Mucosa of descending colon (tissue), 3 donors: ENCODE measurements at places on chromosomes 1 and 21.
A peak's percentile ranks its signal among the peaks of the same experiment; 100 is the strongest.

DNA sequence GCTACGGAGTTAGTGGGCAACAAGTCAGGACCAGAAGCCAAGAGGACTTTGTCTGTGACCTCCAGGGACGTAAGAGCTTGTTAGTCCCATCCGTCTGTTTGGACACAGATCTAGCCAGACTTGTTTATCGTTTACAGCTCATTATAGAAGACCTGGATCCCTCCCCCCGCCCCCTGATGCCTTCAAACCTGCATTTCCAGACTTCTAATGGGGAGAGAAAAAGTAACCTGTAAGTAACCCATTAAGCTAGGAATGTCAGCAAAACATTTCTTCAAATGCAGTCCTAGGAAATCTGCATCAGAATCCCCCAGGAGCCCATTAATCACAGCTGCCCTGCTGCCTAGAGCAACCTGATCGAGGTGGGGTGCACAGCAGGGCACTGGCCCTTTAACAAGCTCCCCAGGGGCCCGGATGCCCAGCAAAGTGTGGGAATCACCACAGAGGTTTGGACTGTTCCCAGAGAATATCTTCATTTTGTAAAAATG lies 1.4 kb upstream of the MAD2L2 start:
- no peak for DNase-seq

DNA sequence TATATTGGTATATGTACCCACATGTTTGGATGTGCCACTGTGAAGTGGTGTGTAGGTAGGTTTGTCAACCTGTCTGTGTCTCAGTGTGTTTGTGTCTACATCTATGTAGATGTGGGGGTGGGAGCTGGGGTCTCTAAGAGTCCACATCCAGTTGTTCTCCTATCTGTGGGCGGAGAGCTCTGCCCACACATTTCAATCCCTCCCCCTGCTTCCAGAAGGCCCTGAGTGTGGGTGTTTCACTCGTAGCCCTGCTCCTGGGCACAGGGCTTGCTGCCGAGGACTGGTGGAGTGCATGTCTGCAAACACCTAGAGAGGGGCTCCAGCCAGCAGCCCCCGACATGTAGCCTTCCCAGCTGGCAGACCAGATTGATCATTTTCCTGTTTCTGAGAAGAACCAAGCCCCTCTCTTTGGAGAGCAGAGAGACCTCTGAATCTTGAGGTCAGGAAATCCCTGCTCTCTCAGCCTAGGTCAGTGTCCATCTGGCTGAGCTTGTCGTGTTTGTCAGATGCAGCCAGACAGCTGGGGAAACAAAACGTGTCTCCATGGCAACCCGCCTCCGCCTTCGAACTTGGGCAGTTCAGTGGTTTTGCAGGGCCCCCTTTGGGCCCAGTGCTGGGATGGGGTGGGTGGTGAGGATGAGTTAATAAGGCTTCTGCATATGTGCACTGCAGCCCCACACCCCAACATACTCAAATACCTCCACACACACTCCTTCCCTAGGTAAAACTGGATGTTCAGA lies 31.2 kb upstream of the SYNC start:
- DNase-seq: peak; percentile 33

- no peak for DNase-seq
Observed at GRCh38 chr21:32137931-32138330, 140.9 kb downstream of the MIS18A start.

DNA sequence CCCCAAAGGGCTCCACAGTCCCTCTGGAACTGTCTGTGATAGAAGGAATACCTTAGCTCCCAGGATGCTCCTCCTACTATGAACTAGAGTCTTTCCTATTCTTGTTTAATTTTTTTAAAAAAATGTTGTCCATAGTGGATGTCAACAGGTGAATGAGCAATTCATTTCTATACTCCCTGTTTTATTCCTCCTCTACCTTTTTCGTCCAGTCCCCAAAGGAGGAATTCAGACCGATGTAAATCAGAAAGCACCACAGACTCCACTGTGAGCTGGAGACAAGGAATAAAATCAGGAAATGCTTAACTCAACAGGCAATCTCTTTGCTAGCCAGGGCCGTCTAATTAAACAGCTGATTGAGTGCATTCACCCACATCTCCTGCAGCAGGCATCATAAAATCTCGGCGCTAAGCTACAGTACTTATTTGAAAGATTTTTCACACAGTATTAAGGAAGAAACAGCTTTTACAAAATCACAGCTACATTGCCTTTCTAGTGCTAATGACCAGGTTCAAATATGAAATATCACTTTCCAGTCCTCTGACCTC lies 381.6 kb downstream of the SIPA1L2 start:
- DNase-seq: no peak

DNA sequence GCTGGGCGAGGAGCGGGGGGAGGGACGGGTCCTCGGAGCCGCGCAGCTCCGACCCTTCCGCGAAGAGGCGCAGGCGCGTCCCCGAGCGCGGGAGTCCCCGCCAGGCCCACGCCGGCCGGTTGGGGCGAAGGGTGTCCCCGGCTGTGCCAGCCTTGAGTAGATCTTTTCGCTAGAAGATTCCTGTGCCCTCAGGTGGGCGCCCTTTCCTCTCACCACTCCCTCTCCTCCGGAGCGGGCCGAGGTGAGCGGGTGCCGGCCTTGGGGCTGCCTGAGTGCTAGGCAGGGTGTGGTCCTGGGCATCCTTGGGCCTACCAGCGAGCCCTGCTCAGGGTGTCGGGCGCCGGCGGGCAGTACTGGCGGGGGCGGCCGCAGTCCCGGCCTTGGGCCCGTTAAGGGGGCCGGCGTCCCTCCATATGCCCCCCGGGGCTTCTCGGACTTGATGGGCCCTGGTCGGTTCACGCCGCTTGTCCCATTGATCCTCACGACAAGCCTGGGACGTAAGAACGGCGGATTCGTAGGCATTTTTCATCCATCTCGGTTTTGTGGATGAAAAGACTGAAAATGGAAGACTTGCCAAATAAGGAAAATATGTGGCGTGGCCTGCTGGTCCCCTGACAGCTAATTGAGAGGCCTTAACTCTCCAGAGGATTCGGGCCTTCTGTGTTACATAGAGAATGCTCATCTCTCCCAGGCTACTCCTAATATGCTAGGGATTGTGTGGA lies 712 bp downstream of the DEGS1 start:
- peak; percentile 80 for DNase-seq

GRCh38 chr1:121566346-121566745 lies 381.6 kb downstream of the SRGAP2C start:
- no peak for DNase-seq

DNA sequence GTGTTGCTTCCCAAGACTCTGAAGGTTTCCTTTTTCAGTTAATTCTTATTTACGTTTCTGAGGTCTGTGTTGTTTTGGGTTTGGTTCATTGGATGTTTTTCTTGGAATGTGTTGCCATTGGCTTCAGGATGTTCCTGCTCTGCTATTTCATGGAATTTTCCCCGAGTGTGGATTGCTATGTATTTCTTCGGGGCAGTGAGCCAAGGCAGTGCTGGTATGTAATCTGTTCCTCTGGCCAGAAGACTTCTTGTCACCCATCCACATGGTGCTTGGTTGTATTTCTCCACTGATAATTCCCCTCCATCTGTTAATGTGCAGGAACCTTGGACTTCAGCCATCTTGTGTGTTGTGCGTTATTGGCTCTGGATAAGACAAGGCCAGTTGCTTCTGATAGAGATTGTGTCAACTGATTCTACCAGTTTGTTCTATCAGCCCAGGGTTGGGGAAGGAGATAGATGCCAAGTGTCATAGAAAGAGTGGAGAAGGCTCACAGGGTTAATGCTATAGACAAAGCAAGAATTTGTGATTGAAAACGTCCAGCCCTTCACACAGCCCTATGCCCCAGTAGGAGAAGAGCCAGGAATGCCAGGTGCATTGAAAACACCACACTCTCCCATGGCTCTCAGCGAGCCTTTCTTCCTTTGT lies 505.2 kb downstream of the PLPP3 start:
- peak; percentile 57 for DNase-seq

DNA sequence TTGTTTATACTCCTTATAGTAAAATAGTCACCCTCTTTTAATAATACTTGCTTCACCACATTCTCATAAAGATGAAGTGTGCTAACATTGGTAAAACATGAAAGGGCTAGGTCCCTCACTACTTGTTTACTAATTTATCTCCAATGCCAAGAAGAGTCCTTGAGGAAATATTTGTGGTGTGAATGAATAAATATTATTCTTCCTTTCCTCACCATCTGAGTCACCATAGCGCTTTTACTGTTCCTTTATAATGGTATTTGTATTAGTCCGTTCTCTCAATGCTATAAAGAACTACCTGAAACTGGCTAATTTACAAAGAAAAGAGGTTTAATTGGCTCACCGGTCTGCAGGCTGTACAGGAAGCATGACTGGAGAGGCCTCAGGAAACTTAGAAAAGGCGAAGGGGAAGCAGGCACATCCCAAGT lies 222.8 kb upstream of the ZRANB2 start:
- no peak for DNase-seq

GRCh38 chr1:98388441-98388840 lies 273.1 kb upstream of the SNX7 start:
- no peak for DNase-seq

DNA sequence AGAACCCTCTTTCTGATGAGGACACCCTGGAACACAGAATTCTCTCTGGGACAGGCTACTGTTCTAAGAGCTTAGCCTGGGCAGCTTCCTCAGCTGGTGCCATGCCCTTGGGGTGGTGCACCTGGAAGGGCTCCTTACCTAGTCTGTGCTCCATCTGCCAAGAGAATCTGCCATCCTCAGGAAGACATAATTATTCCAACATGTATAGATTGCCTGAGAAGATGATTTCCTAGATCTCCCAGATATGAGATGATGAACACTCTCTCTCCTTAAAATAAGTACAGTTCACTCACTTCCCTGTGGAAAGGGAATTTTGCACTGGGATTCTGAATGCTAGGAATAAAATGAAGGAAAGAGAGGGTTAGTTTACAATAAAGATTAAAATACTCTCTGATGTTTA lies 87.6 kb downstream of the NENF start:
- DNase-seq: no peak

DNA sequence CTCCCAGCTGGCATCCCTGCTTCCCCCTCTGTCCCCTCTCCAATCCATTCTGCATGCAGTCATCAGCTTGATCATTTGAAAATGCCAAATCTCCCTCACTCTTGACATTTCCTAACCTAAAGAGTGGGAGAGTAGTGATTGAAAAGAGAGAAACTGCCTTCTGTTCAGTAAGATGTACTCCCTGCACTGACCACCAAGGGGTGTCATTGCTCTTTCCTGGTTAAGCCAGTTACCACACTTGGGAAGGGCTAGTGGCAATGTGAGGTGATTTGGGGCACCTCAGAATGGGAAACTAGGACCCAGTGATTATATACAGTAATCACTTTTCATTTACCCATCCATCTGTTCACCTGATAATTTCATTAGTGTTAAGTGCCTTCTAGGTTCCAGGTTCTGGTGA lies 6.9 kb upstream of the TMEM269 start:
- no peak for DNase-seq

DNA sequence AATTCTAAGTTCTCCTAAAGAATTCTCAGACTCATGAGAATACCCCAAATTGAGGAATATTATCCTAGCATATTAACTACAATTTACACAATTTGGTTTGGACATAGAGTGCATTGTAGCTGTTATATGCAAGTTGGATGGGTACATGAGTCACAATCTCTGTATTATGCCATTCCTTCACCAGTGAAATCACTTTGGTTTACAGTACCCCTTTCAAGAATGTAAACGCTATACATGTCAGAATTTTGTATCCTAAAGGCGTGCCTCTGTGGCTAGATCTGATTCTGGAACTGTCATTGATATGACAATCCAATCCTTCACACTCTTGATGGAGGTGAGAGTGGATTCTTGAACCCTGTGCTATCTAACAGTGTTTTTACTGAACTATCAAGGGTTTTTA lies 6.7 kb upstream of the IL10RB start:
- DNase-seq: no peak

GRCh38 chr1:1122078-1122811 lies 6.4 kb upstream of the C1orf159 start:
- peak; percentile 89 for DNase-seq

DNA sequence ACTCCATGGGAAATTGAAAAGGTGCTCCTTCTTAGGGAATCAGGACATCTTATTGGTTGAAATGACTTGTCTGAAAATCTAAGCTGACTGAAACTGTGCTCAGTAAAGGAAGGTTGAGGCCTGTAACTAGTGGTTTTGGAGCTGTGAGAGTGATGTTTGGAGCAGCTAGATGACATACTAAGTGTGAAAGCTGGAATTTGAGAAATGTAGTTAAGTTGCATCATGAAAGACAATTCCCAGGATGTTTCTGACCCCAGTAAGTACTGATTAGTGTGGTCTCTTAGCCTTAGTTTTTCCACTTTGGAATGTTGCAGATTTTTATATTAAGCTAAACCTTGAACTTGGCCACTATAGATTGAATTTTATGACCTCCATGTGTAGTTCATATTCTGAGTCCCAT lies 154.9 kb downstream of the PAPPA2 start:
- no peak for DNase-seq

GRCh38 chr1:244802556-244803239 lies 32.8 kb upstream of the COX20 start:
- no peak for DNase-seq

- DNase-seq: no peak
Observed at GRCh38 chr1:192862271-192862670, 53.4 kb downstream of the RGS2 start.

DNA sequence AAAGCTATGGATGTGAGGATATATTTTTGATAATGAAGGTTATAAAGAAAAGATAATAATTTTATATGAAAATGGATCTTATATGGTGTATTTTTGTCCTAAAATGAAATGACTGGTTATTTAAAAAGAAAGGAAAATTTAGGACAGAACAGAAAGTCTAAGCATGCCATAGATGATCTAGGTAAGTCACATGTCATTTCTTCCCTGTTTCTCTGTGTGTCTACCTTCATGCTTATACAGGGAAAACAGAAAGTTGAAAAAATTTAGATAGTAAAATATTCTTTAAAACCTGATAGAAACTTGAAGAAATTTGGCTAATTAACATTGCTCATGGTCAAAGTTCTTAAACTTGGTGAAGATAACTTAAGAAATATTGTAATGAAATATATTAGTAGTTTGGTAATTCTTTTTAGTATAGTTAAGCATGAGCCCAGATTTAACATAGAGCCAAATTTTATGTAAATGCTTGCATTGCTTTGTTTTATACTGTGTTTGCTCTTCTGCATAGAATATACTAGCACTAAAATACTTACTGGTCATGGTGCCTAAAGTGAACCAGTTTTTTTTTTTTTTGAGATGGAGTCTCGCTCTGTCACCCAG lies 12.4 kb upstream of the GBP4 start:
- no peak for DNase-seq

GRCh38 chr1:82371844-82372498 lies 571.2 kb downstream of the ADGRL2 start:
- no peak for DNase-seq

DNA sequence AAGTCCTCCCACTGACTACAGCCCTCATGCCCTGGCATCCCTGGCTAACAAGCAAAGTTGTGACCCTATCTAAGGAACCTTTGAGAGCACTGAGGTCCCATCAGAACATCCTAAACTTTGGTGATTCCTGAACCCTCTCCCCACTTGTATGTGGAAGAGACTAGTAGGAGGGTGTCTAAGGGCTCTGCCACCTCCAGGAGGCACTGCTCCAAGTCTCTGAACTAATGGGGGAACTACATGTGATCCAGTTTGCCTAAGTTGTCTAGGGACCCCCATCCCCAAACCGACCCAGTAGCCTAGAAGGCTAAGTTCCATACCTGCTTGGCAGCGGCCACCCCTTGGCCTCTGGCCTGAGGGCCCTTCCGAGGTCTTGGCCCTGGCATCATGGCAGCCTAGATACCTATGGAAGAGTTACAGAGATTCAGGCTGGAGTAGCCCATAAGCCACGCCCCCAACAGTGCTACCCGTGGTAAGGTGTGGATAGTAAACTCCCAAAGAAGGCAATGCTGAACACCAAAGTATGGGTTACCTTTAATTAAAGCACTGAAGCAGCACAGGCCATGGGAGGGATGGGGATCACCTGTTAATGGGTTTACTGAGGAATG lies 1.7 kb downstream of the CC2D1B start:
- no peak for DNase-seq

GRCh38 chr1:32891630-32892029 lies 5.3 kb downstream of the HPCA start:
- no peak for DNase-seq
